CD4-positive, alpha-beta T cell treated with Interleukin-2 at 100 ng/mL for 4 hours (primary cell): ENCODE measurements at places on chromosomes 12 and 14.

- DNase-seq: peak; percentile 56
Observed at GRCh38 chr14:94011795-94012194, 14.3 kb upstream of the OTUB2 start.

DNA sequence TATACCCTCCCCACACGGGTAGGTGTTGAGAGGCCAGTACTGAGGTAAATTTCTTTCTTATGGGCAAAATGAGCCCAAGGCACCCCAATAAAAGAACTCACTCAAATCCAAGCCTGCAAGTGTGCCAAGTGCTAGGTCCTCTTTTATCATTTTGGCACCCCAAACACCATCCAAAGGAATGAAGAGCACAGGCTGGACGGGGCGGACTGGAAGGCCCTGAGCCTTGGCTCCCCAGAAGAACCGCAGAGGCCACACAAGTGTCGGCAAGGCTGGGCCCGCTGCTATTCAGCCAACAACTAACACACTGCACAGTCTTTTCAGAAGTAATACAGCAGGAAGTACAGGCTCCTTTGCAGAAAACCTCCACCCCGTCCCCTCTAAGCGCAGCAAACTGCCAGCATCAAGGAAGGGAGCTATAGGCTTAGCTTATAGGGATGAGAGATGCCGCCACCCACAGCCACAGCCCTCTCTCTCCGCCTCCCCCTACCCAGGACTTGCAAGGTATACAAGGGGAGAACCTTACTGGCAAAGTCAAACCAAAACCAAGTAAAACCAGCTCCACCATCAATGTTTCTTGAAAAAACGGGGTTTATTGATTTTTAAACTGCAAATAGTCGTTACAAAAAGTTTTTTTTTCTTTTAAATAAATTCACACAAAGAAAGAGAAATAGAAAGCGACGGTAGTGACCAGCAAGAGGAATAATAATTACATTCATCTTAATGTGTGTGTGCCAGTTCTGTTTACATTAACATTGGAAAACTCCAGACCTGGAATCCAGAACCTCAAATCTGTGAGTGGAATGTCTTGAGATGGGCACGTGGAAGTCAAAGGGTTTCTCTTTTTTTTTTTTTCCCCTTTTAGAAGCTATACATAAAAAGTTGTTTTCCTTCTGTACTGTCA is 5.5 kb downstream of the ZFP36L1 start:
- no peak for DNase-seq

DNA sequence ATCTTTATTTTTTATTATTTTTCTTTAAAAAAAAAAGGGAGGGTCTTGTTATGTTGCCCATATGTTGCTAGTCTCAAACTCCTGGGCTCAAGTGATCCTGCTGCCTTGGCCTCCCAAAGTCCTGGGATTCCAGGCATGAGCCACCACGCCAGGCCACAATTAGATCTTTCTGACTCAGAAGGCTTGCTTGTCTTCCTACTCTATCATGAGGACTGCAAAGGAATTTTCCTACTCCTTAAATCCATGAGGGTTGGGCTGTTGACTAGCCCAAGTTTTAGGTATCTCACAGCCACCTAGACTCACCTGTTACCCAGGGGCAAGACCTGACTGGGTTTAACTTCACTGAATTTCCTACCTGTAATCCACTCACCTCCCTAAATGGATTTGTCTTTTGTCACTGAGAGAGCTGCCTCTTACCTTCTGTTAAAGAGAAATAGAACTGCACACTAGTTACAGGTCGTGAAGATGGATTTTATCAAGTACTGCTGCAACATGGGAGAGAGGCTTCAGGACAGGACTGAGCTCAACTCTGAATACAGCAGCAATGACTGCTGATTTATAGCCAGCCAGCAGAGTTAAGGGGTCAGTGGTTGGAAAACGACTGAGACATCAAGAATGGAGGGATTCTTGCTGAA is 72.3 kb downstream of the B4GALNT3 start:
- DNase-seq: no peak

DNA sequence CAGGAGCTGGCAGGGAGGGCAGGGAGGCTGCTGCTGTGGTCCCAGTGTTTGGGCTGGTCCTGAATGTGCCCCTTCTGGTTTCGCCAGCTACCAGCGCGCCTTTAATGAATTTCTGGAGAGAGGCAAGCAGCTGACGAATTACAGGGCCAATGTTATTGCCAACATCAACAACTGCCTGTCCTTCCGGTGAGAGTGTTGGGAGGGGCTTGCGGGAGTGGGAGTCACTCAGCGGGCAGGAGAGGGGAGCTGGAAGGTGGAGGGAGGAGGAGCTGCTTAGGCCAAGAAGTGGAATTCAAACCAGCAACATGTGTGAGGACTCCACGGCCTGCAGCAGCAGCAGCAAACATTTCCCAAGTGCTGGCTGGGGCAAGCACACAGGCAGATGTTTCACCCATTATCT is 7.7 kb downstream of the TNFAIP2 start:
- DNase-seq: no peak

- peak; percentile 68 for DNase-seq
Observed at GRCh38 chr14:103091041-103091882, 3.3 kb upstream of the EXOC3L4 start.

DNA sequence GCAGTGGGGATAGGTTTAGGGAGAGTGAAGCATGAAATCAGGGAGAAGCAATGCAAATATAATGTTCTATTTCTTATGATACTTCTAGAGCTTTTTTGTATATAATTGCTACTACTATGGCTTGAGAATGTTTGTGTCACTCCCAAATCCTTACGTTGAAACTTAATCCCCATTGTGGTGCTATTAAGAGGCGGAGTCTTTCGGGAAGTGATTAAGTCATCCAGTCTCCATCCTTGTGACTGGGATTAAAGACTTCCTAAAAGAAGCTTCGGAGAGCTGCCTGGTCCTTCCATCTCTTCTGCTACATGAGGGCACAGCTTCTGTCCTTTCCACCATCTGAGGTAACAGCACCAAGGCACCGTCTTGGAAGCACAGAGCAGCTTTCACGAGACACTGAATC is 81.2 kb downstream of the COX16 start:
- DNase-seq: no peak

GRCh38 chr12:16225692-16226091 is 51.8 kb downstream of the SLC15A5 start:
- no peak for DNase-seq

GRCh38 chr12:44015333-44015941 is 179.6 kb downstream of the TMEM117 start:
- peak; percentile 47 for DNase-seq

GRCh38 chr12:62866451-62867082 is 68.4 kb downstream of the PPM1H start:
- DNase-seq: no peak

- DNase-seq: no peak
Observed at GRCh38 chr12:25107920-25108319, 87.0 kb downstream of the DNAI7 start.

DNA sequence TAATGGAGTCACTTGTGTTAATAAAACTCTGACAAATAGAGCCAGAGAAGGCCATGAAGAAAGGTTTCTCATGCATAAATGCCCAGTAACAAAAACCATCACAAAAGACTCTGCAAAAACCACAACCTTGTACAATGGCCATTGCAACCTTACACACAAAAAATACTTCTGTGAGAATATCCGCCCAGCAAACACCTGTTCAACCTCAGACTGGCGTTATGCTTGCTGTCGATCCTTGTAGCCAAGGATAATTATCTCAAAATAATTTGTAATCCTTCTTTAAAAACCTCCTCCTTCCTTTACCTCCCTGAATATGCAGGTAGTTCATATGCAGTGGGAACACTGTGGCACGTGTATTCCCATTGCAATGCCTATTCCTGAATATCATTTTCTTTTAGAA is 157.1 kb downstream of the SLC41A2 start:
- DNase-seq: no peak

DNA sequence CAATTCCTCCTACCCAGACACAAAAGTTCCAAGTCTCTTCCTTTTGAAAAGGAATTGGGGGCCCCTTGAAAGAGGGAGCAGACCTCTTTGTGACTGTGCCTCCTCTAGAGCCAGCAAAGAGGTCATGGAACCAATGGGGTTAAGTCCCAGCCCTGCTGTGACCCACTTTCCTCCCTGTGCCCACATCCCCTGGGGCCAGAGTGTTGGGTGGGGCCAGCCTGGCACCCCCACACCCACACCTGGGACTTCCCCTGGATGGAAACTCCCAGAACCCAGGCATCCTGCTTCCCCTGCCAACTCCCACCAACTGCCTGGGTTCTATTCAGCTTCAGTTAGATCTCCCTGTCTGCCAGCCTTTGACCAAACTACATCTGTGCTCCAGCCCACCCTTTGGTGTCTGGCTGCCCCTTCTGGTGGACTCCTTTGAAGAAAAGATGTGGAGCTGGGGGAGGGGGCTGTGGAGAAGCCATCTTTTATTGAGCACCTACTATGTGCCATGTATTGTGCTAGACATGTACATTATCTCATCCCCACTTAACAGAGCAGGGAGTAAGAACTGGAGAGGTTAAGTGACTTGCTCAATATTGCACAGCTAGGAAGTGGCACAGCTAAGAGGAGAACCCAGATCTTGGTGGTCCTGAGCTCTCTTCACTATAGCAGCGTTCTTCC is 4.6 kb upstream of the RARG start:
- DNase-seq: peak; percentile 69

DNA sequence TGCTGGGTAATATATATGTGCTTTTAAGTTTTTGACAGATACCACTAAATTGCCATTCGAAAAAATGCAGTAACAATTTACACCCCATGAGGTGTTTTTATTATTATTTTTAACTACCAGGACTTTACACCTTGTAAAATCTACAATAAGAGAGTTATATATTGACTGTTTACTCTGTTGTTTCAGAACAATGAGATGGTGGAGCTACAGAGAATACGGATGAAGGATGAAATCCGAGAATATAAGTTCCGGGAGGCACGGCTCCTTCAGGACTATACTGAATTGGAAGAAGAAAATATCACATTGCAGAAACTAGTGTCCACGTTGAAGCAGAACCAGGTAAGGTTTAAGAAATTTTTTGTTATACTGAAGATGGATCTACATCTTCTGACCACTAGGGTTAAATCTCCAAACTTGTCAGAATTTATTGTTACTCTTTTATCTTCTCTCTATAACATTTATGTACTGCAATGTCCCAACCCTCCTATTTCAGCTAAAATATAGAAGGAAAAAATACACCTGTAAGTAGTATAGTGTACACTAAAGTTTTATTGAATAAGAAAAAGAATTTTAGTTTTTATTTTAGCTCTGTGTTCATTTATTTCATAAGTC is 105.4 kb upstream of the FGD4 start:
- no peak for DNase-seq

GRCh38 chr12:74903522-74903921 is 306.1 kb downstream of the KCNC2 start:
- no peak for DNase-seq

DNA sequence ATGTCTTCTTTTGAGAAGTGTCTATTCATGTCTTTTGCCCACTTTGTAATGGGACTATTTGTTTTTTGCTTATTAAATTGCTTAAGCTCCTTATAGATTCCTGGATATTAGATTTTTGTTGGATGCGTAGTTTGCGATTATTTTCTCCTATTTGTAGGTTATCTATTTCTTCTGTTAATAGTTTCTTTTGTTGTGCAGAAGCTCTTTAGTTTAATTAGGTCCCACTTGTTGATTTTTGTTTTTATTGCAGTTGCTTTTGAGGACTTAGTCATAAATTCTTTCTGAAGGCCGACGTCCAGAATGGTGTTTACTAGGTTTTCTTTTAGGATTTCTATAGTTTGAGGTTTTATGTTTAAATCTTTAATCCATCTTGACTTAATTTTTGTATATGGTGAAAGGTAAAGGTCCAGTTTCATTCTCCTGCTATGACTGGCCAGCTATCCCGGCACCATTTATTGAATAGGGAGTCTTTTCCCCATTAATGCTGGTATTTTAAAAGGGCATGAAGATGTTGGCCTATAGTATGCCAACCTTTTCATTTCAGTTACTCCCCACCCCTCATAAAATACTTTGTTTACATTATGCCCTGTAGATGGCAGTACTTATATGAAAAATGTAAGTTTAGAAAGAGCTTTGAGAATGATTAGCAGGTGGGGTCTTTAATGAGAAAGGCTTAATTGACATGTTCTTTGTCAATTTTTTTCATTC is 62.9 kb upstream of the PSMA6 start:
- peak; percentile 47 for DNase-seq

DNA sequence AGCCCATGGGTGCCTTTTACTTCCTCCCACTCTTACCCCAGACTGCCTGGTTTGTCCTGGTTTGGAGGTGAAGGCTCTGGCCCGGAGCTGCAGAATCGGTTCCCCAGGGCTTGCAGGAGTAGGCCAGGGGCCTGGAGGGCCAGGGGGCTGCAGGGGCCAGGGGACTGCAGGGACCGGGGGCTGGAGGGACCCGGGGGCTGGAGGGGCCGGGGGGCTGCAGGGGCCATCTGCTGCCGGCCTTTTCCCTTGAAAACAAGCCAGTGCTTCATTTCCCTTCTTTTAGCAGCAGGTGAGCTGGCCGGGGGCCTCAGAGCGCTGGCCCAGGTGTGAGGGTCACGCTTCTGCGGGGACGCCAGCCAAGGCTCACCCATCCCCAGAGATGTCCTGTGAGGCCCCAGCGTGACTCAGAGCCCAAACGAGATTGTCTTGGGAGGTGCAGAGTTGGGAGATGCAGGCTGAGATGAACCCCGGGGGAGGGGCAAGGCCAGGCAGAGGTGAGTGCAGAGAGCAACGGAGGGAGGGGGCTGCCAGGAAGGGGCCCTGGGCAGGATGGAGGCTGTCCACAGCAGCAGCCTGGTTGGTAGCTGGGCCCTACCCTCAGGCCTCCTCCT is 154.9 kb downstream of the KIF26A start:
- DNase-seq: no peak

DNA sequence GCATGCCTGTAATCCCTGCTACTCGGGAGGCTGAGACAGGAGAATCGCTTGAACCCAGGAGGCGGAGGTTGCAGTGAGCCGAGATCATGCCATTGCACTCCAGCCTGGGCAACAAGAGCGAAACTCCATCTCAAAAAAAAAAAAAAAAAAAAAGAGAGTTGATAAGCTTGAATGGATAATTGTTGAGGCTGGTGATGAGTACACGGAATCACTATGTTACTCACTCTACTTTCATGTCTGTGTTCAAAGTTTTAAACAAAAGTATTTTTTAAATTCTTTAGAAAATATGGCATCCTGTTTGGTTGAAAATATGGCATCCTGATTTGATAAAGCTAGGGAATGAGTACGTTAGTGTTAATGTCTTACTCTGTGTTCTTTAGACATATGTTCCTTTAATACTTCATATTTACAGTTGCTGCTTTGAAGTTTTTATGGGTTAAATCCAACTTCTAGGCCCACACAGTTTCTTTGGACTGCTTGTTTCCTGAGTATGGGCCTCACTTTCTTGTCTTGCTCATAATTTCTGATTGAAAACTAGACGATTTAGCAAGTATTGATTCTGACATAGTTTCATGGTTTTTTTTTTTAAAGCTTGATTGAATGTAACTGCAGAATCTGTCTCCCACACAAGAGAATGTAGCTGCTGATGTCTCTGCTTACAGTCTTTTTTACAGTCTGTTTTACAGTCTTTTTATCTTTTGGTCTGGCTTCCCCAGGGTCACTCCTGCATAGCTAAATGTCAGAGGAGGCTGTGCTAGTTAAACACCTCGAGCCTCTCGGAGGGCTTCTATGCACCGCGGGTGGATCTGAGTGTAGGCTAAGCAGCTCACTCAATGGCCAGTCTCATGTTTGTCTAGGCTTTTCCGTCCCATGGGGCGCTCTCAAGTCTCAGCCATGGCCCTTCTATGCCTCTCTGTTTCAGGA is 14.1 kb upstream of the FBLN5 start:
- DNase-seq: no peak
